ENCODE measurements at places on chromosomes 4 and X.

- DNase-seq: no peak
Observed at GRCh38 chr4:107586371-107586770, 133.7 kb downstream of the PAPSS1 start.

- DNase-seq: no peak
Observed at GRCh38 chr4:4574792-4575191, 32.9 kb upstream of the STX18 start.

DNA sequence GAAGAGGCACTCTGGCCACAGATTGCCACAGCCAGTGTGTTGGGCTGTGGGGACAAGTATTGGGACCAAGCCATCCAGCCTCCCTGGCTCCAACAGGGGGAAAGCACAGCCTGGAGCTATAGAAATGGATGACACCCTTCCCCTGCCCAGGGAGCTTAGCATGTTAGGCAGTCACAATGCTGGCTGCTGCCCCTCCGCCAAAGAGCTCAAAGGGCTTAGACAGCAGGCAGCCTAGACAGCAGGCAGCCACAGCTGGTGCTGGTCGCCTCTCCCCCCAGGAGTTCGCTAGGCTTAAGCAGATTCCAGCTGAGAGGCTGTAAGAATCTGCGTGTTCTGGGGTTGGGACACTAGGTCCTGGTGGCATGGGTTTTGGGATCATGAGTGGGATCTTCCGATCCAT, 94.5 kb upstream of the MXRA5 start:
- DNase-seq: no peak

GRCh38 chrX:100895365-100896075, 21.4 kb upstream of the NOX1 start:
- no peak for DNase-seq

DNA sequence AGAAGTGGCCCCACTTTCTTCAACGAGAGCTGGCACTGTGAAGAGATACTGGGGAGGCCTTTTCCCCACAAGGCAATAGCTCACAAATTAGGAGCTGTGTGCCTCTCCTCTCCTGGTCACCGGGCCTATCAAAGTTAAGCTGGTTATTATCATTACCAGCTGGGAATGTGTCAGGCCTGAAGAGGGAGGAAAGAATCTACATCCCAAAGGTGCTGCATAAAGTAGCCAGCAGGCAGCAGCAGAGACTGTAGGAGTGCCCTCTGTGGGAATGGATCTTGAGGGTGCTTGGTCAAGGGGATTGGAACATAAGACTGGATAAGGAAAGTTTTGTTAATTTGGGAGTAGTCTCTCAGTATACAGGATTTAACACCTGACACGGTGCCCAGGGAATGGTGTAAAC, 9.1 kb upstream of the TMPRSS11D start:
- no peak for DNase-seq

GRCh38 chr4:98623126-98623802, 35.1 kb downstream of the TSPAN5 start:
- DNase-seq: no peak

GRCh38 chr4:8024073-8024786, 84.6 kb upstream of the AFAP1 start:
- no peak for DNase-seq

GRCh38 chr4:183610613-183611012, 48.4 kb downstream of the RWDD4 start:
- no peak for DNase-seq
